ENCODE measurements at places on chromosomes 2 and 18.

DNA sequence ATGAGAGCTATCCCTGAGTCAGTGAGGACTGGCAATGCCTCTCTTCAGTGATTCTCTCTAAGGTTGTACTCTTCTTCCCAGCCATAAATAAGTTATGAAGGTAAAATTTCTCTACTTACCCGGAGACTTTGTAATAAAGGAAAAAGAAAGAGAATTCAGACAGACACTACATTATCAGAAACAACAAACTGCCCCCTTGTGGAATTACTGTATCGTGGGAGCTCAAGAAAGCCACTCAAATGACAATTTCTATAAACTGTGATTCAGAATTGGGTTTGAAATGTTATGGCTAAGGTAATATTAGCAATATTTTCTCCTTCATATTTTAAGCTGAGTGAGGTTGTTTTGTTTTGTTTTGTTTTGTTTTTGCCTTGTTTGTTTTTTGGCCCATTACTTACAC lies 155.8 kb upstream of the TANK start:
- DNase-seq = no peak

GRCh38 chr18:55268151-55268601 lies 308.9 kb upstream of the CCDC68 start:
- no peak for DNase-seq

DNA sequence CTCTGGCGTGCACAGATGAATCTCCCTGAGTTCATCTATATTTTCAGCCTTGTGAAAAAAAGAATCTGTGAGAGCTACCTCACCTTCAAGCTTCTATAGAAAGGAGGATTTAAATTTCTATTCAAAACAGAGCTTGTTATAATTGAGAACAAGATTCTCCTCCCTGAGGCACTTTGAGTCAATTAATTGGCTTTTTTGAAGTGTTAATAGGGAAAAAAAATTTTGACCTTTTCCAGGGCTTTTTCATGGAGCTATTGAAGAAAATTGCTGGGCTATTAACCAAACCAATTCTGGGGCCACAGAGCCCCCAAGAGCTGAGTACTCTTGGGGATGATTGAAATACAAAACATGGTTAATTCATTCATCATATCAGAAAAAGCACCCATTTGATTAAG lies 225.1 kb downstream of the CMPK2 start:
- DNase-seq = no peak

DNA sequence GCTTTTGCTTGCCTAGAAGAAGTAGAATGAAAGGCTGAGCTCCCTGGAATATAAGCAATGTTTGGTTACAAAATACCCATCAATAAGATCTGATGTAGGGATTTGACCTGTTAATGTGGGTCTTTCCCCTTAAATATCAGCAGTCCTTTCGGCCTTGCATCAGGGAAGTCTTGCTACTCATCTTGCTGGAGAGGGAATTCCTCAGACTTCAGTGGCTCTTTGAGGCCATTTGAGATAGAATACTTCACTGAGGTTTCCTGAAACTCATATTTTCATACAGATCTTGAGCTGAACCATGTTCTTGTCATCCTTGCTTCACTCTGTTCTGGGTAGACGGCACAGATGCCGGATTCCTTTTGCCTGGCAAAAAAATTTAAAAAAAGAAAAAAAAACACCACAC lies 3.9 kb downstream of the TWIST2 start:
- DNase-seq = no peak
